ENCODE measurements at places on chromosomes 12 and 14.

GRCh38 chr12:6407236-6407954 lies 23.4 kb downstream of the LTBR start:
- no peak for DNase-seq

- peak; percentile 36 for DNase-seq
Observed at GRCh38 chr12:111261911-111262676, 106.8 kb downstream of the PHETA1 start.

DNA sequence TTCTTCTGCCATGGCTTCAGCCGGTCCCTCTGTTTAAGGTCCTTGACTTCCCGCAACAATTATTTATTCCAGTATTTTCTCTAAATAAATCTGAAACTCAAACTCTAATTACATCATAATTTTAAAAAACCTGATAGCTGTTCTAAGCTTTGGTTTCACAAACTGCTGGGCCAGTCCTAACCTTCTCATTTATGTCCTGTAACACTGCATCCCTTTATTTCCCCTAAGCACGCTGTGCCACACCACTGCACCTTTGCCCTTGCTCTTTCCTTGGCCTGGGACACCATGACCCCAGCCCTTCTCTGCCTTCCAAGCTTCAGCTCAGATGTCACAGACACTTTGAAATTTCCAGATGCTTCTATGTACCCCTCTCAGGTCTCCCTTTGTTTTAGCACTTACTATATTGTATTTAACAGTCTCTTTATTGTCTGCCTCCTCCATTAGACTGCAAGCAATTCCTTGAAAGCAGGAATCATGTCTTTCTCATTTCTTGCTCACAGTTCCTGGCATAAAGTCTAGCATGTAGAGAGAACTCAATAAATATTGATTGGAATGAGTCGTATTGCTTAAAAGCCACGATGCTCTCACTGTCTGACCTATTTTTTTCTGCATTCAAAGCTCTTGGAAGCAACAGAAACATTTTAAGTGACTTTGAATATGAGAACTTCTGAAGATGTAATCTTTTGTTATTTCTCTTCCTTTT lies 111.1 kb downstream of the ERGIC2 start:
- no peak for DNase-seq

DNA sequence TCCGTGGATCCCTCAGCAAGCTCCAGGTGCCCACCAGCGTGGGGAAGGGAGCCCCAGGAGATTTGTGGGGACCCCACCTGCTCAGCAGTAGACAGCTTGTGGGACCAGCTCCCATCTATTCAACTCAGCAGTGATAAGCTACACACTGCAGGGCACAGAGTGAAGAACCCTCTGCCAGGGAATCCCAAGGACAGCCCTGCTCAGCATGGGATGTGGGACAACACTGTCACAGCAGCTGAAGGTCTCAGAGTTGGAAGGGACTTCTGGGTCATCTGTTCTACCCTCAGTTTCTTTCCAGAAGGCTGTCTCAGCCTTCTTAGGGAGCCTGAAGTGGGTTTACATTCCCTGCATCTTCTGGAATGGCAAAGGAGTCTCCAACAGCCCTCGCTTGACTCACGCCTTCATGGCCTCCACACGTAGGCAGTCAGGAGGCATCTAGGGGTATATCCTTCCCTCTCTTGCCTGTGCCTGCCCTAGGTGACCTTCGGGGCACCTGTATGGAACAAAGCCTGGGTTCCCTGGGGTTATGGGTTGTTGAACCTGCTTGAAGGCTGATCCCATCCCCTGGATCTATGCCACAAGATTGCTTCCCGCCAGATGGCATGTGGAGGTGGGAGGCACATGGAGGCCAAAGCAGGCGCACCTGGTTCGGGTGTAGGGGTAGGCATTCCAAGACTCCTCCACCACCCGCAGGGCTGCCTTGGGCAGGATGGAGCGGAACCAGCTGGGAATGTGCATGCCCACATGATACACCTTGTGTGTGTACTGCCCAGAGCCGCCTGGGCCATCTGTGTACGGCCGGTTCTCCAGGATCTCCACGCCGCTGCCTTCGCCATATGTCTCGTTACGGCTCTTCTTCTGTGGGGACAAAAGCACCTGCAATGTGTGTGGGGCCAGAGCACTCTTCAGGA lies 33.0 kb downstream of the ARL6IP4 start:
- DNase-seq = no peak

- DNase-seq = no peak
Observed at GRCh38 chr14:102633906-102634595, 41.6 kb downstream of the RCOR1 start.

- DNase-seq = no peak
Observed at GRCh38 chr12:19971361-19972280, 396.7 kb upstream of the PDE3A start.

DNA sequence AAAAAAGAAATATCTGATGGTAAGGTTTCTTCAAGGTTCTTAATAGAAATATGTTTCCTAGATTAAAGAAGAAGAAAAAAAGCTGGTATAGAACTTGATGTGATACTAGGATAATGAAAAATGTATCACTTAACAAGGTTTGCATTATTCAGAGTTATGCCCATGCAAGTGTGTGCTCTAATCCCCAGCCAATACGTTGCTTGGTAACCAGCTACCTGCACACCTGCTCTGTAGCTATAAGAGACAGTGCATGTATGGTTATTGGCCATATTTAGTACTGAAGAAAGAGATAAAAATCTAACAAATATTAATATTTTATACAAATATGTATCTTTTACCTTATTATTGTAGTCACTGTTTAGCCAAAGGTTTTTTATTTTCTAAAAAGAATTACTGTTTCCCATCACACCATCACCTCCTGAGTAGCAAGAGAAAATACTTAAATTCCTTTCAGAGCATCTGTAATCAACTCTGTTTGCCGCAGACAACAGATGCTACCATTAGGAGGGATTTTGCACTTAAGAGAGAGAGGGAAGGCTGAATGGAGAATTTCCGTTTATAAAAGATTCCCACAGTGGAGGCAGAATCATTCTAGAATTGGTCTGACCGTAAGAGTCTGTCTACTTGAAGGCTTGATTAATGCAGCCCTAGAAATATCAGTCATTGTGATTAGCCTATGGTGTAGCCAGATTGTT lies 115.6 kb downstream of the NEDD1 start:
- DNase-seq = no peak

All from suppressor macrophage treated with lipopolysaccharide for 4 hours (primary cell).